ENCODE measurements at places on chromosomes 2 and 18.

DNA sequence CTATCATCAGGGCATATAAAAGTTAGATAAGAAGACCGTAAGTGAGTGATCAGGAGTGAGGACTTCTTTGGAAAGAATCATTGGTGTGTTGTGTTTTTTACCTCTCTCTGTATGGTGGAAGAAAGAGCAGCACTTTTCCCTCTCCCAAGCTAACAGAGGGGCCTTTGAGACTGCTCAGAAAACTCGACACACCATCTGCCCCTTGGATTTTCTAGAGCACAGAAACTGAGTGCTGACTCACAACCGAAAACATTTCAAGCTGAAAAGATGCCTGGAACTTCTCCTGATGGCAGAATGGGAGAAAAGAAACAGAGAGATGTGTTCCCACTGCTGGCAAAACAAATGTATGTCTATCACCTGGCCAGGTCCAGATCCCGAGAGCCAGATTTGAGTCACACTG lies 156.6 kb downstream of the DNAH7 start:
- no peak for DNase-seq

GRCh38 chr2:104872866-104873688 lies 19.2 kb downstream of the POU3F3 start:
- DNase-seq, result no peak

- no peak for DNase-seq
Measured at GRCh38 chr2:156196031-156196430, 136.5 kb downstream of the NR4A2 start.

GRCh38 chr2:146295080-146295670 lies 1549.7 kb upstream of the ACVR2A start:
- no peak for DNase-seq

GRCh38 chr2:152098496-152099366 lies at the start of gene CACNB4:
TSS of gene CACNB4 (minus strand) at chr2:152099044.
- DNase-seq, result no peak

- DNase-seq, result no peak
Measured at GRCh38 chr2:53964987-53965687, 5.7 kb downstream of the PSME4 start.

- DNase-seq, result no peak
Measured at GRCh38 chr2:102044967-102045489, 53.3 kb downstream of the IL1R2 start.

GRCh38 chr18:60295674-60296073 lies 76.9 kb downstream of the MC4R start:
- DNase-seq, result no peak

GRCh38 chr2:130963196-130963848 lies 126.6 kb downstream of the ARHGEF4 start:
- DNase-seq, result no peak

DNA sequence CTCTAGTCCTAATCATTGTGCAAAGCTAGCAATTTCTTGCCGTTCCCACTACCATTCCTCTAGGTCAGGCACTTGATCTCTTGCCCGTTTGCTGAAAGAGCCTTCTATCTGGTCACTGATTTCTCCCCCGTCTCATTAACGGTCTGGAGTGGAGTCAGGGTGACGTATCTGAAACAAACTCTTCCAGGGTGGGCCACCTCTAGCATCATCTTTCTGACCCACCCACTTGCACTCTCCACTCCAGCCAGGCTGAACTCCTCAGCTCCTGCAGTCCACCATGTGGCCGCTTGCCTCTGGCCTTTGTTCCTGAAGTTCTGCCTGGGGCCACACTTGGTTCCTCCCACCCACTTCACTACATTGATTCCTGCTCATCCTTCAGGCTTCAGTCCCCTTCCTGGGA lies 13.3 kb downstream of the BCL2 start:
- DNase-seq, result no peak

GRCh38 chr2:148907085-148907785 lies 32.2 kb downstream of the KIF5C start:
- DNase-seq, result no peak

- DNase-seq, result no peak
Measured at GRCh38 chr2:1910592-1911246, 166.4 kb upstream of the PXDN start.

DNA sequence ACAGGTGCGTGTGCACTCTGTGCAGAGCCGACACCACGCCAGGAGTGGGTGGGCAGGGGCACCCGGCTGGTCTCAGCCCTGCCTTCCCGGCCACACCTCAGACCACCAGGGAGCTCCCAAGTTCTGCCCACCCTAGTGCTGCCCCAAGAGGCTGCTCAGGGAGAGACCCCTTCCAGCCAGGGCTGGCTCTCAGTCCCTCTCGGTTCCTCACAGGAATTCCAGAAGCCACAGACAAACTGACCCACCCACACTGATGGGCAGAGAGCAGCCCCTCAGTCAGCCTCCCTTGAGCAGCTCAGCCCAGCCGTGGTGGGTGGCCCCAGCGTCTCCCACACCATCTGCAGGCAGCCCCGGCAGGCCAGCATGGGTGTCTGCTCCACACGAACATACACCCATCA lies 33.8 kb downstream of the GPC1 start:
- DNase-seq, result no peak

DNA sequence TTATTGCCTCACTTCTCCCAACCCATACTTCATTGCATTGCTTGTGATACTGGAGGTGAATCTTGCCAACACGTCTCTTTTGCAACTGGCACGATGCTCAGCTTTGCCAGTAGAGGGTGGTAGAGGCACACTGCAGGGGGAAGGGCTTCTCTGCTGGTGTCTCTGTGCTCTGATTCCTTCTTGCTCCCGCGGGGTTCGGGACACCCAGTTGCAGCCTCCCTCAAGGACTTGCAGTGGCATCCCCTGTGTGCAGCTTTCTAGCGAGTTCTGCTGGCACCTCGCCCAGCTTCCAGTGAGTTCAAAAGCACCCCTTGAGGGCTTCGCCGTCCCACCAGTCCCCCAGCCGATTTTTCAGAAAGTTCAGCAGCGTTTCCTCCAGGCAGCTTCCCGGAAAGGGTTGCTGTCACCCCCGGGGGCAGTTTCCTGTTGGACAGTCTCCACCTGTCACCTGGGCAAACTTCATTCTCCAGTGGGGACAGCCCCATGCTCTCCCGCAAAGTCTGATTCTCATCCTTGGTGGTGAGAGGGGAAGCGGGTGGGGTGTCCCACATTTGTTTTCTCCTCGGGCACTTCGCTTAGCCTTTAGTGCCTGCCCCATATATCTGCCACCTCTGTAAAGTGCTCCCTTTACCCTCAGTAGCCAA lies 35.4 kb upstream of the EN1 start:
- DNase-seq, result peak; percentile 17

DNA sequence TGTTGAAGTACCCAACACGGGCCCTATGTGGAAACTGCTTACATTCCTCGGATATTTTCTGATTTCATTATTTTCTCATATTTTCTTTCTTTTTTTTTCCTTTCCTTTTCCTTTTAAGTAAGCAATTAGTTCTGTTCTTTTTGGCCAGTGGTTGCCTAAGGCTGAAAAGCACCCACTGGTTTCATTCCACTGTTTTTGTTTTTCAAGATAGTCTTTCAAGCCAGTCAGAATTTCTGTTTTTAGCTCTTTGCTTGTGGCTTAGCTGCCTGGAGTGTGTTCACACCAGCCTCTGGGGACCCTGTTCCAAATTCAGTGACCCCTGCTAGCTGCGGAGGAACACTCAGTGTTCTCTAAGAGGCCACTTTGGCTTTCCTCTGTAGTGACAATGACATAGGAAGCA lies 73.6 kb downstream of the NRP2 start:
- DNase-seq, result no peak

- DNase-seq, result no peak
Measured at GRCh38 chr2:83842421-83842820, 616.7 kb downstream of the SUCLG1 start.

DNA sequence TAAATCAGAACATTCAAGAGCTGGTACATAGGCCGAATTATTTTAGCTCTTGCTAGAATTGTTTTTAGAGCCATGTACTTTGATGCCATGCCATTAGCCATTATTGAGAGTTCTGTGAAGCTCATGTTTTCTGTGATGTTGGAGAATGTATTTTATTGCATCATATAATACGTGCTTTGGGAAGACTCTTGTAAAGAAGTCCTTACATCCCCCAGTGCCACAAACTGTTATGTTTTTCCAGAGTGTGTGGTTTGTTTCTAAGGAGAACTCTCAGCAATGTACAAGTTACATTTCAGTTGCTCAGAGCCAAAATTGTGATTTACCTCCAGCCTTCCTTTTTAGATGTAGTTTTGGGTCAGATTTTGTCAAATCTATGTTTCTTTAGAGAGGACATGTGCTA lies 148.6 kb downstream of the HAUS1 start:
- no peak for DNase-seq

GRCh38 chr18:58300867-58301266 lies 256.8 kb downstream of the NEDD4L start:
- DNase-seq, result no peak

DNA sequence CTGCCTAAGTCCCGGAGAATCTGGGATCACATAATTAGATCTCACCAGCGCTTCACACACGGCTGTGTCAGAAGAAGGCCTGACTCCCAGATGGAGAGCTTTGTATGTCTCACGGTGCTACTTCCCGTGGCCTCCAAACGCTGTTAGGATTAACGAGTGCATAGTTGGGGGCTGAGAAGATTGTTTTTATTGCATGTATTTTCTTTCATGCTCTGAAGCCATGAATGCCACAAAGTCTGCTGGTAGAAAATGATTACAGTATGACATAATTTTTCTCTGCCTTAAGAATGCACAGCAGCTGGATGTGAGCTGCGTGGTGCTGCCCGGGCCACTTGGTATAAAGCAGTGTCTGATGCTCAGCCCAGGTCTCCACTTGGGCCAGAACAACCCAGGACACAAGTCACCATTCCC lies 166.5 kb downstream of the SEPTIN10 start:
- no peak for DNase-seq

GRCh38 chr18:73617981-73618380 lies 529.7 kb downstream of the FBXO15 start:
- no peak for DNase-seq

GRCh38 chr2:150647943-150648342 lies 160.5 kb upstream of the RND3 start:
- DNase-seq, result no peak

DNA sequence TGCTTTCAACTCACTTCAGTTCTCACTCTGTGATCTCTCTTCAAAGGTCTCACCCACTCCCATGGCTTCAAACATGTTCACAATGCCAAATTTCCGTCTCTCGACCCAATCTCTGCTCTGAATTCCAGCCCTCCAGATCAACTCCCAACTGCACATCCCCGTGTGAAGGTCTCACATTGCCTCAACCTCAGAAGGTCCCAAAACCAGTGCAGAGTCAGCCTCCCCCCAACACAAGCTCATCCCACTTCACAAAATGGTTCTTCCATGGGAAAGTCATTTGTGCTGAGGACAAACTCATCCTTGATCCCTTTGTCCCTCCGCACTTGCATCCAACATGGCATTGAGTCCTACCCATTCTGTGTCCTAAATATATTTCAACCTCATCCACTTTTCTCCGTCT lies 31.0 kb upstream of the GNAL start:
- DNase-seq, result no peak

DNA sequence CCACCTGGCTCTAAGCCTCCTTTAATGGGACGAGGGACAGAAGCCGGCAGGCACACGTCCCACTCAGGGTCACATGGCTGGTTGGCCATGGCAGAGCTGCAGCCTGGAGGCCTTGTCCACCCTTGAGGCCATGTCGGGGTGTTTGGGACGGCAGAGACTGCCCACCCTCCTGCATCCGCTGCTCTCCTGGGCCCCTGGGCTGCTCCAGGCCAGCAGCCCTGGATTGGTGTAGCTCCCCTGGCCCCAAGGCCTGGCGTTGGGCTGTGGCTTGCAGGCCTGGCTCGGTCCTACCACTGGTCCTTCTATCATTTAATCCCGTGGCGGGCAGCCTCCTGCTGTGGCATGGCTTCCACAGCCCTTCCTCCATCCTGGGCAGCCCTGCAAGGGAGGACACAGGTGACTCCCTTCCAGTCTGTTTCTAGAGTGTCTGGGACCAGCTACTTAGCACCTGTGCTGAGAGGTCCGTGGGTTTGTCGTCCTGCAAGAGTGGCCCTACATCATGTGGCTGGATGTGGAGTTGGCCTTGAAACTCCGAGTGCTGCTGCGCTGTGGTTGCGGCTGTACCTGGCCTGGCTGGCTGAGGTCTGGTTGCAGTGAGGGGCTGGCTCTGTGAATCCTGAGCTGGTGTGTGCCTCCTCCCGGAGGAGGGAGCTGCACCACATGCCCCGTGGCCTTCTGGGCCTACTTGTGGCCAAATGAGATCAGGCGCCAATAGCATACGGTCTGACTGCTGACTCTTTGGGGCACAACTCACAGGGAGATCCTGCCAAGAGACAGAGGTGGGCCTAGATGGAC lies 67.3 kb downstream of the SH3RF3 start:
- DNase-seq, result no peak

GRCh38 chr18:54983041-54983686 lies 23.9 kb upstream of the CCDC68 start:
- DNase-seq, result no peak

DNA sequence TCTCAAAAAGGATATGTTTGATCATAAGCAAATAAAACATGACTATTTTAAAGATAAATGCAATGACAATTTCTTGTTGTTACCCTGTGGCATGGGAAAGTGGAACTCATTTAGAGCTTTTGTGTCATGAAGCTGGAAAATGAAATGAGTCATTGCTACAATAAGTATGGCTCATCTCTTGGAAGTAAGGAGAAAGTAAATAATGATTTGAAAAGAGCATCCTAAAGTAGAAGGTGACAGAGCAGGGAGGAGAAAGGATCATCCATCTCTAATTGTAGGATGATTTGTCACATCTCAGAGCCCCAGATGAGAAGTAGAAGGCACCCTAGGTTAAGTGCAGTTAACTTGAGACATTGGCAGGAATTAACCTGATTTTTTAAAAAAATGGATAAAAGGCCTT lies 200.5 kb downstream of the CPS1 start:
- DNase-seq, result no peak

Data from stimulated activated CD8-positive, alpha-beta memory T cell treated with anti-CD3 and anti-CD28 coated beads, Interleukin-7, amount 100 ng/mL, for 24 hours (primary cell).